ENCODE measurements at places on chromosomes 1 and 21. TPM values are rescaled to one million over a fixed set of nuclear protein-coding genes. Genes with fewer than 3 reads are reported as not detected.

TAS1R3 gene
- total RNA-seq: 0.36 TPM

CYP4X1 gene
- 0.86 TPM for total RNA-seq

DNA sequence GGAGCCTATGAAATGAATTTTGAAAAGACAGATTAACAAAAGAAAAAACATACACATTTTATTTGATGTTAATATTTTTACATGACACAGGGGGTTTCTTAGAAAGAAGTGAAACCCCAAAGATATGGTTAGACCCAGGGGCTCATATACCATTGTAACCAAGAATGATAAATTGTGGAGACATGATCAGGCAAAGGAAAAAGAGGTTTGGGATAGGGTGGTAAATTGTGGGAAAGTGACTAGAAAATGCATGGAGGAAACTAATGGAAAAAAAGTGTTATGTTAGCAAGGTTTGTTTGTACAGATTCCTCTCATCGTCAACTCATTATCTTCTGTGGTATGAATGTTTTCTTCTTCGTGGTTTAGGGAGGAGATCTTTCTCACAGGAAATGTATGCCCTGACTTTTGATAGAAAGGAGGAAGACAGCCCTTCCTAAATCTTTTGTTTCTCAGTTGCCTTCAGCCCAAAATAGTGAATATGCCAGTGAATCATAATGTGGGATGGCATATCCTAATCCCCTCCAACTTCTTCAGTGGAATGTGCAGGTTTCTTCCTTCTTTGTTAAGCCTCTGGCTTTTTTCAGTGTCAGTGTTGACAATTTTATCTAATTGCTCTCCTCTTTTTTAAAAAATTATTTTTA, 140.4 kb upstream of the UBE2U start:
- DNase-seq: no peak
- H3K27ac ChIP-seq: no peak overlapping the region
- H3K36me3 ChIP-seq: no peaks in the 10 kb centered on the region
- peaks cover 23% of the 10 kb centered on the region for H3K4me1 ChIP-seq

- H3K4me1 ChIP-seq: peaks cover 70% of the 10 kb centered on the region
- no peaks in the 10 kb centered on the region for H3K36me3 ChIP-seq
- no peak overlapping the region for H3K4me3 ChIP-seq
- no peak for DNase-seq
Measured at GRCh38 chr1:31032266-31032665, 33.3 kb downstream of the PUM1 start.

- H3K27me3 ChIP-seq: peaks cover 81% of the 10 kb centered on the region
- H3K36me3 ChIP-seq: no peaks in the 10 kb centered on the region
- H3K4me3 ChIP-seq: no peak overlapping the region
- H3K4me1 ChIP-seq: peaks cover 6% of the 10 kb centered on the region
Measured at GRCh38 chr1:46493316-46494032, 3.8 kb downstream of the DMBX1 start.

OLFML2B gene
- total RNA-seq: 2.7 TPM

DNA sequence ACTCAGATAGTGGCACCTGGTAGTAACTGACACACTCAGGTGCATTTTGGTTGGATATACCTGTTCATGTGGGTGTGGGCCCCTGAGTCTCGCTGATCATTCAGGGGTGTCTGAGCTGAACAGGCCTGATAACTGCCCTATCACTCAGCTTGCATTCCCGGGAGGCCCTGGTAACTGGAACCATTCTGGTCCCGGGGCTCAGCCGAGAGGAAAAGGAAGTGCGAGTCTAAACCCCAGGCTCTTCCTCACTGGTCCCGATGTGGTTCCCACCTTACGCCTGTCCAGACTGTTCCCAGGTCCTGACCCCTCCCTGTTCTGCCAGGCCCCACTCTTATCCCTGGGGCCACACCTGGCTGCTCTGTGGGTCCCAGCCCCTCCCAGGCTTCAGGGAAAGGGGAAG, 11.7 kb upstream of the CDK18 start:
- peak overlapping the region; percentile 6 for H3K27ac ChIP-seq
- no peaks in the 10 kb centered on the region for H3K36me3 ChIP-seq
- no peak for DNase-seq
- no peaks in the 10 kb centered on the region for H3K27me3 ChIP-seq

DNA sequence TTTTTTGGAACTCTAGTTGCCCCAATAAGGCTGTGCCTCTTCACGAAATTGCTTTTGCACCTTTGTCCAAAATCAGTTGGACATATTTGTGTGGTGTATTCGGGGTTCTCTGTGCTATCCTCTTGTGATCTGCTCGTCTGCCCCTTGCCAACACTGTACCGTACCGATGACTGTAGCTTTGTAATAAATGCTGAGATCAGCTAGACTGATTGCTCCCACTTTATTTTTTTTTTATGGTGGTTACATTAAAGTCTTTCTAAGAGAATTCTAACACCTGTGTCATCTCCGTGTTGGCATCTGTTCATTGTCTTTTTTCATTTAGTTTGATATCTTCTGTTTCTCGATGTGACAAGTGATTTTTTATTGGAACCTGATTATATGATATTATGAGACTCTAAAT, 94.1 kb downstream of the ADARB1 start:
- peaks cover 14% of the 10 kb centered on the region for H3K4me1 ChIP-seq
- no peaks in the 10 kb centered on the region for H3K27me3 ChIP-seq
- H3K27ac ChIP-seq: no peak overlapping the region
- H3K4me3 ChIP-seq: no peak overlapping the region

RUNX3 gene
- 0.31 TPM for total RNA-seq

DNA sequence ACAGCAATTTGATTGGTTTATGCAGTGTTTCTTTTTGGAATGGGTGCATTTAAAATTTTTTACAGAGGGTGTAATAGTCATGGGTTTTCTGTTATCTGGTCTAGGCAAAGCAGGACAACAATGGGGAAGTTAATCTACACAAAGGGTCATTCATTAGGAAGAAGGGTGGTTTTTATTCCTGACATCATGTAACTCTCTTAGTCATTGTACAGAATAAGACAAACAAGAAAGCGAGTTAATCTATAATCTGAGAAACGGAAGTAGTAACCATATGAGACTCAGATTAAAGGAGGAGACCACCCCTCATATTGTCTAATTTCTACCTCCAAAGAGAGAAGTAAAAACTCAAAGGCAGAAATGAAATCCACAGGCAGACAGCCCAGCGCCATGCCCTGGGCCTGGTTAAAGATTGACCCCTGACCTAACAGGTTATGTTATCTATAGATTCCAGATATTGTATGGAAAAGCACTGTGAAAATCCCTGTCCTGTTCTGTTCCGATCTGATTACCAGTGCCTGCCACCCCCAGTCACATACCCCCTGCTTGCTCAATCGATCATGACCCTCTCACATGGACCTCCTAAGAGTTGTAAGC, 10.5 kb upstream of the IFI6 start:
- H3K27me3 ChIP-seq: no peaks in the 10 kb centered on the region
- H3K36me3 ChIP-seq: no peaks in the 10 kb centered on the region
- H3K27ac ChIP-seq: no peak overlapping the region
- no peak for DNase-seq
- no peaks in the 10 kb centered on the region for H3K4me1 ChIP-seq
- no peak overlapping the region for H3K4me3 ChIP-seq

GRCh38 chr1:37850352-37850955, 8.9 kb downstream of the MTF1 start:
- DNase-seq: no peak
- no peaks in the 10 kb centered on the region for H3K27me3 ChIP-seq
- peaks cover 37% of the 10 kb centered on the region for H3K4me1 ChIP-seq

DNA sequence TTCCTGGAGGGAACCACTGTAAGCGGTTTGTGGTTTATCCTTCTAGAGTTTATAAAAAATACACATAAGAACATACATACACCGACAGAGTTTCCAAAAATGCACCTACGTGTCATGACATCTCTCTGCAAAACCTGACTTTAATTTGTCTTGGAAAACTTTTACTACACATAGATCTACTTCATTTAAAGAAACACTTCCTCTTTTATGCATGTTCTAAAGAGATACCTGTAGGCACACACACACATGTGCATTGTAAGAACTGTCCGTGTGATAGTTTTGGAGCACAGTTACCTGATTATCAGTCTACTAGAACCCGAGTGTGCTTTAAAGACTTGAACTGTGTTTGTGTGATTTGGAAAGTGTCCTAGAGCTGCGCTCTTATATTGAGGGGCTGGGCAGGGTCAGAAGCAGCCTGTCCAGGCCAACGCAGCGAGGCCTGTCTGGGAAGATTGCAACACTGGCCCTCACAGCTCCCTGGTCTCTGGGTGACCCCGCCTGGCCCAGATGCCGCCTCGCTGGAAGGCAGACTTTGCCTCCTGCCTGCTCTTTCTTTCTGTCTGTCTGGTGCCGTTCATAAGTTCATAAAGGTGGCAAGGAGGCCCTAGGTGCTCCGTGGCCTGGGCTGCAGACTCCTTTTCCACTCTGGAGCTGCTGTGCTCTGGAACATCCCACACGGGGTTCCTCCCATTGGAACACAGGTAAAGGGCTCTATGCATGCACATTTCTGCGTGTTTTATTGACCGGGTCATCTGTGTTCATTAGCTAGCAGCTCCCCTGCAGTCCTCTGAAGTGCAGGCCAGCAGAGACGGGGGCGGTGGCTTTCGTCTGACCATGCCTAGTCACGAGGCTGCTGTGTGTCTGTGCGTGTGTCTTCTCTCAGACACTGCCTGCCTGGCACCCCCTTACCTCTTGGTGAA, 46.3 kb downstream of the AGPAT3 start:
- peaks cover 7% of the 10 kb centered on the region for H3K36me3 ChIP-seq
- H3K4me1 ChIP-seq: peaks cover 17% of the 10 kb centered on the region
- peak overlapping the region; percentile 16 for H3K27ac ChIP-seq
- H3K27me3 ChIP-seq: no peaks in the 10 kb centered on the region
- peak; percentile 61 for DNase-seq

GRCh38 chr1:219759095-219759494, 146.2 kb upstream of the ZC3H11B start:
- no peak for DNase-seq
- H3K36me3 ChIP-seq: no peaks in the 10 kb centered on the region
- H3K27me3 ChIP-seq: no peaks in the 10 kb centered on the region

DNA sequence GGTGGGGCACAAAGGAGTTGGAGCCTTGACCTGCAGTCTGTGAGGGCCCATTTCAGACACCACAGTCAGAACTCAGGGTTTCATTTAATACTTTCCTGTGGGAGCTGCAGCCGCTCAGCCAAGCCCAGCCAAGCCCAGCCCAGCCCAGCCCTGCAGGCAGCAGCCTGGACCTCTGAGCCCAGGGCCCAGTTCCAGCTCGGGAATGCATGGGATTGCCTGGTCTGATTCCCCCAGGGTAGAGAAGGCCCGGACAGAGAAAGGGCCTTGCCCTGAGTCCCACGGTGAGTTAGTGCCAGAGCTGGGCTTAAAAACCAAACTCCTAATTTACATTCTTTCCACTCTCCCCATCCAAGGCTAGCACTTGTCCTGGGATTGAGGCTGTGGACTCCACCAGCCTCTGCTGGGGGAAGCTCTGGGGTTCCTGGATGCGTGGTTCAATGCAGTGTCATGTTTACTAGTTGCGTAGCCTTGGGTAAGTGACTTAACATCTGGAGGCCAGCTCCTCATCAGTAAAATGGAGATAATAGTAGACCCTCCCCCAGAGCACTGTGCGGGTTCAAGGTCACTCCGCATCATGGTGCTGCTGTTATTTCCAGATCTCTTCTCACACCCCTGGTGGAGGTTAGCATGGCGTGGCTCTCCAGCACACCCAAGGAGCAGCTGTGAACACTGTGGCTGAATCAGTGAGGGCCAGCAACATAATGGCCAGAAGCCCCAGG, 29.2 kb upstream of the PKP1 start:
- no peaks in the 10 kb centered on the region for H3K36me3 ChIP-seq
- no peak overlapping the region for H3K4me3 ChIP-seq
- H3K4me1 ChIP-seq: no peaks in the 10 kb centered on the region
- no peaks in the 10 kb centered on the region for H3K27me3 ChIP-seq
- DNase-seq: no peak

DNA sequence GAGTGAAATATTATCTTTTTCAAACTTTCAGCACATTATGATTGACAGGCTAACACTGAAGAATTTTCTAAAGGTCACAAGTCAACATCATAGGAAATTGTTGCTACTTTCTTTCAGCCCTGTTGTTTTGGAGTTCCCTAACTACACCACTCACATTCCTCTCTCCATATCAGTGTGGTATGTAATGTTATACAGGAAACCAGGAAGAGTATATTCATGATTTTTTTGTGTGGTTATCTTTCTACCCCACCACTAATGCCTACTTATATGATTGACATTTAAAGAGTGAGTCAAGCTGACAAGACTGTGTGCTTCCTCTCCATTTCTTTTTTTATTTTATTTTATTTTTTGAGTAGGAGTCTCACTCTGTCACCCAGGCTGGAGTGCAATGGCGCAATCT, 47.8 kb upstream of the PRDM2 start:
- H3K4me1 ChIP-seq: no peaks in the 10 kb centered on the region
- no peak for DNase-seq
- H3K27ac ChIP-seq: no peak overlapping the region

DNA sequence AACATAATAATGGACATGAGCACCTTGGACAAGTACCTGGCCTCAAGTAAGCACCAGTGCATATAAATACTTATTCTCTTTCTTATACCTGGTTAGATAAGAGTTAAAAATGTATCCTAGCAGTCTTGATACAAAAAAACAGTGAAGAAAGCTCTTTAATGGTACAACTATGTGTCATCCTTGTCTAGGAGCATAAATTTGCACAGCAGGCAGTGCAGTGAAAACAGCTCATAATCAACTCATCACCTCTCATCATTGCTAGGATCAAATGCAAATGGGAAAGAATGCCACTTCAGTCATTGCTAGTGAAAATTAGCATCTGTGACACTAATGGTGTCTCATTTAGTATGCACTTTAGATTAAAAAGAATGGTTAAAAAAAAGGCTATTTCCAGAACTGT, 7.6 kb downstream of the SAMSN1 start:
- no peaks in the 10 kb centered on the region for H3K4me1 ChIP-seq
- H3K4me3 ChIP-seq: no peak overlapping the region
- no peaks in the 10 kb centered on the region for H3K36me3 ChIP-seq
- no peak for DNase-seq

DNA sequence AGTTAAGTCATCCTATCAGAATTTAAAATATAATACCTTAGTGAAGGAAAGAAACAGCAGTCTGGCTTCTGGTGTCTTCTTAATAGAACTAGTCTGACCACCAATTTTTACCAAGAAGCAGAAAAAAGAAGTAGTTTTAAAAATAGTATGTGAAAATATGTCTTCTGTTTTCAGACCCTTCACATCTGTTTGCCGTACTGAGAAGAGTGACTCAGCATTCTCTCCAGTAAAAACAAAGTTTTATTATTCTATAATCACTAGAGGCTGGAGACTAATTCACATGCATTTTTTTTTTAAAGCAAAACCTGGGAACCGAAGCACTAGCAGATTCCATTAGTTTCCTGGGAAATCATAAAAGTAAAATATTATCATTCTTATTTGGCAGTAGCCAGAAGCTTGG, 163.8 kb downstream of the COL24A1 start:
- H3K27ac ChIP-seq: peak overlapping the region; percentile 54
- H3K27me3 ChIP-seq: no peaks in the 10 kb centered on the region
- H3K4me3 ChIP-seq: no peak overlapping the region
- no peak for DNase-seq
- no peaks in the 10 kb centered on the region for H3K36me3 ChIP-seq
- H3K4me1 ChIP-seq: no peaks in the 10 kb centered on the region

- H3K27ac ChIP-seq: peak overlapping the region; percentile 63
- H3K4me3 ChIP-seq: peak overlapping the region; percentile 41
Measured at GRCh38 chr21:44846224-44846484, 27.3 kb downstream of the PTTG1IP start.

- H3K4me3 ChIP-seq: peak overlapping the region; percentile 93
- no peaks in the 10 kb centered on the region for H3K36me3 ChIP-seq
- H3K27ac ChIP-seq: peak overlapping the region; percentile 85
- H3K27me3 ChIP-seq: no peaks in the 10 kb centered on the region
Measured at GRCh38 chr1:25544243-25544764, 898 bp downstream of the LDLRAP1 start.
